ENCODE measurements at places on chromosomes 1 and 21. TPM values are rescaled to one million over a fixed set of nuclear protein-coding genes. Genes with fewer than 3 reads are reported as not detected.

LRRC53 gene
- total RNA-seq = not detected

MSH4 gene
- 0.68 TPM for total RNA-seq

ZFP69 gene
- 3.8 TPM for total RNA-seq

DNA sequence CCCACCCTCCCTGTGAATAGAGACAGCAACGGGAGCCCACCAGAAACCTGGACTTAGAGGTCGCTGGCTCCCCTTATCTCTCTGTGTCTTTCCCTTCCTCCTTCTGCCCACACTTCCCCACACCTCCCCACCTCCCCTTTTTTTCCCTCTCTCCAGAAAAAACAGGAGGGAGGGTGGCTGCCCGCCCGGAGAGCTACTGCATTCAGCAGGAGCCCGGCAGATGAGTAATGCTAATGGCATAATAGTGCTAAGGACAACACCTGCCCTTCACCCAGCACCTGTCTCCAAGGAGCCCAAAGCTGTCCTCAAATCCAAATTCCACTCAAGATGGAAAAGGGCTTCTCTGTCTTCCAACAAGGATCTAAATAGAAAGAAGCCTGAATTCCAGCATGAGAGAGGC lies 11.4 kb upstream of the PRELP start:
- peak overlapping the region; percentile 96 for H3K27ac ChIP-seq
- no peaks in the 10 kb centered on the region for H3K27me3 ChIP-seq
- peak; percentile 76 for DNase-seq
- no peak overlapping the region for H3K4me3 ChIP-seq
- H3K4me1 ChIP-seq = peaks cover 8% of the 10 kb centered on the region

GRCh38 chr1:201489643-201490261 lies 17.2 kb downstream of the CSRP1 start:
- DNase-seq = no peak
- H3K27me3 ChIP-seq = no peaks in the 10 kb centered on the region
- H3K4me3 ChIP-seq = no peak overlapping the region
- no peaks in the 10 kb centered on the region for H3K4me1 ChIP-seq
- peaks cover 20% of the 10 kb centered on the region for H3K36me3 ChIP-seq
- peak overlapping the region; percentile 46 for H3K27ac ChIP-seq

MTMR11 gene
- 42.3 TPM for total RNA-seq

GRCh38 chr1:66273656-66274055 lies 260.3 kb upstream of the SGIP1 start:
- no peak overlapping the region for H3K4me3 ChIP-seq
- no peaks in the 10 kb centered on the region for H3K36me3 ChIP-seq
- H3K27ac ChIP-seq = no peak overlapping the region
- H3K4me1 ChIP-seq = peaks cover 2% of the 10 kb centered on the region
- no peak for DNase-seq
- H3K27me3 ChIP-seq = no peaks in the 10 kb centered on the region

GRCh38 chr21:45088116-45088515 lies 13.7 kb downstream of the ADARB1 start:
- H3K36me3 ChIP-seq = peaks cover 2% of the 10 kb centered on the region
- no peak overlapping the region for H3K27ac ChIP-seq
- H3K27me3 ChIP-seq = no peaks in the 10 kb centered on the region
- DNase-seq = no peak
- peaks cover 7% of the 10 kb centered on the region for H3K4me1 ChIP-seq
- H3K4me3 ChIP-seq = no peak overlapping the region

SYT11 gene
- 49.5 TPM for total RNA-seq

DNA sequence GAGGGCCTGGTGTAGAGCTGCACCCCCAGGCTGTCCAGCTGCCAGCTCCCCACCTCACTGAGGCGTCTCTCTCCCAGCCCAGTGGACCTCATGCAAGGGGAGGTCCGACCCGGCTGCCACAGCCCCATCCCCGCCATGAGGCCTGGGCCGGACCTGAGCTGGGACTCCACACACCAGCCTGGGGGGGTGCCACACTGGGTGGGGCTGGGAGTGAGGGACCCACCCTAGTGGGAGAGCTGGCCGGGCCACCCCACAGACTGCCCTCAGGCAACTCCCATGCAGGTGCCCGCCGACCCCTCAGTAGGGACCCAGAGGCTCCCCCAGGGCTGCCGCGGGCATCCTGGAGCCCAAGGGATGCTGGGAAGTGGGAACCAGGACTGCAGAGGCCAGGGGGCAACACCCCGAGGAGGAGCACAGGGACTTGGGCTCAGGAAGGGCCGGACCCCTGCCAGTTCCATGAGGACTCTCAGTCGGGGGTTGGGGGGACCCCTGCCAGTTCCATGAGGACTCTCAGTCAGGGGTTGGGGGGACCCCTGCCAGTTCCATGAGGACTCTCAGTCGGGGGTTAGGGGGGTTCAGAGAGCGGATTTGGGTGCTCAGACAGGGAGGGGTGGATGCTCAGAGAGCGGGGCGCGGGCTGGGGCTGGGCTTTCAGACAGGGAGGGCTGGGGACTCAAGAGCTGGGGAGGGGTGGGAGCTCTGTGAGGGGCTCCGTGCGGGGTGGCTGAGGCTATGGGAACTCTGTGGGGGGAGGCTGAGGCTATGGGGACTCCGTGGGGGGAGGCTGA lies 1.2 kb upstream of the RNF223 start:
- H3K27ac ChIP-seq = no peak overlapping the region
- no peaks in the 10 kb centered on the region for H3K36me3 ChIP-seq
- peak; percentile 41 for DNase-seq

ZNF670 gene
- total RNA-seq = 4.1 TPM

CHD5 gene
- 2.5 TPM for total RNA-seq

DNA sequence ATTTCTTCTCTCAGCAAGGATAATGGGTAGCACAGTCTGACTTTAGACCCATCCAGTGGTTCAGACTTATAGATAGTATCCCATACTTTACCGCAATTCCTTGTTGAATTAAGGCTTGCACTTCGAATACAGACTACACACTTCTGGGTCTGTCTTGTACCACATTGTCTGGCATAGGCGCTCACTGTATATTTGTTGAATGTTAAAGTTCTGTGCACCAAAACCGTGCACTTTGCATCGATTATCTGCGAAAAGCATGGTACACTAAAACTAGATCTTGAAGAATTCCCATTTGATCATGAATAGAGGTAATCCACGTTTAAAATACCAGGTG lies 556 bp upstream of the RYR2 start:
- H3K27me3 ChIP-seq = no peaks in the 10 kb centered on the region
- H3K4me3 ChIP-seq = peak overlapping the region; percentile 51
- no peak for DNase-seq
- no peaks in the 10 kb centered on the region for H3K36me3 ChIP-seq
- H3K27ac ChIP-seq = no peak overlapping the region

GRCh38 chr1:151143057-151143435 lies 3.4 kb downstream of the SEMA6C start:
- H3K36me3 ChIP-seq = no peaks in the 10 kb centered on the region
- no peaks in the 10 kb centered on the region for H3K27me3 ChIP-seq
- H3K27ac ChIP-seq = no peak overlapping the region

DNA sequence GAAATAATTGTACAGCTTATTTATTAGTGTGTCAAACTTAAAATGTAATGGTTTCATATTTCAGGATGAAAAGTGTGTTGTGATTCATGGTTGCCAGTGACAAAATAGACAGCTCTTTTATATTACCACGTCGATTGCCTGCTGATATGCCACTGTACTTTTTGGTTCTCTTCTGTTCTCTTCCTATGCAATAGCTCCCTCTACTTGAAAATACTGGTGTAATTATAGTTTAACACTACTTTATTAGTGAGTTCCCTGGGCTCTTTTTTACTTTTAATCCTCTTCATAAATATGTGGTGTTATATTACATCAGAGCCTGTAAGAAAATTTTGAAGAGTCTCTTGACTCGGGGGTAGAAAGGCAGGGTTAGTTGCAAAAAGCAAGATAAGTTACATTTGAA lies 111.3 kb downstream of the PATJ start:
- DNase-seq = no peak
- H3K27ac ChIP-seq = no peak overlapping the region
- H3K4me1 ChIP-seq = no peaks in the 10 kb centered on the region
- no peaks in the 10 kb centered on the region for H3K27me3 ChIP-seq
- no peak overlapping the region for H3K4me3 ChIP-seq

DNA sequence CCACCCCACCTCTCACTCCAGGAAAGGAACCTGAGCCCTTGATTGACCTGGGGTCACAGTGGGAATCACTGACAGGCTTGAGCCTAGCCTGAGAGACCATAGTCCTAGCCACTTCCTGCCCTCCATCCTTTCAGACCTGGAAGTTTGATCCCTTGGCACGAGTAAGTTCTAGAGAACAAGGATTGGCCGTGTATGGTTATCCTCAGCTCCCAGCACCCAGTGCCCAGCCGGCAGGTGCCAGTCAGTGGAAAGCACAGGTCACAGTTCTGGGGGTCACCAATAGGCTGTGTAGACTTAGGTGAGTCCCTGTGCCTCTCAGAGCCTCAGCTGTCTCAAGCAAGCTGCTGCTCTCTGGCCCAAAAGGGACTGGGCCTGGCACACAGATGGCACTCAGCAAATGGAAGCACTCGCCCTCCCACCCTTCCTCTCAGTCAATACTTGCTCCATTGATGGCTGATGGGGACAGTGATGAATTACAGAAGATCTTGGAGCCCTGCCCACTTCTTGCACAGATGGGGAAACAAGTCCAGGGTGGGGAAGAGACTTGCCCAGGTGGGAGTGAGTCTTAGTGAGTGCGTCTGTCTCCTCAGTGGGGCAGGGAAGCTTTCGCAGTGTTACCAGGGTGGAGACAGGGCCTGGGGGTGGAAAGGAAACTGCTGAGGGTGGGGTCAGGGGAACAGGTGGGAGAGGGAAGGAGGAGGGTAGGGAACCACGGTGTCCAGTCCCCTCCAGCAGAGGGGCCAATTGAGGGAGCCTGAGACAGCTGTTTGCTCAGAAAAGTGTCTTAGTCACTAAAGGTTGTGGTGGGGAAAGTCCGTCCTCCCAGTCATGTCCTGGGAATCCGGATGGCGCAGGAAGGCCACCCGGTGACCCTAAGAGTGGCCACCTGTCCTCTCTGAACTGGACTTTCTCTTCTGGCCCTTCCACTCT lies 2.6 kb upstream of the KCNQ4 start:
- no peak overlapping the region for H3K4me3 ChIP-seq
- H3K36me3 ChIP-seq = no peaks in the 10 kb centered on the region
- DNase-seq = peak; percentile 45
- no peaks in the 10 kb centered on the region for H3K4me1 ChIP-seq

TACSTD2 gene
- total RNA-seq = 4.8 TPM

DNA sequence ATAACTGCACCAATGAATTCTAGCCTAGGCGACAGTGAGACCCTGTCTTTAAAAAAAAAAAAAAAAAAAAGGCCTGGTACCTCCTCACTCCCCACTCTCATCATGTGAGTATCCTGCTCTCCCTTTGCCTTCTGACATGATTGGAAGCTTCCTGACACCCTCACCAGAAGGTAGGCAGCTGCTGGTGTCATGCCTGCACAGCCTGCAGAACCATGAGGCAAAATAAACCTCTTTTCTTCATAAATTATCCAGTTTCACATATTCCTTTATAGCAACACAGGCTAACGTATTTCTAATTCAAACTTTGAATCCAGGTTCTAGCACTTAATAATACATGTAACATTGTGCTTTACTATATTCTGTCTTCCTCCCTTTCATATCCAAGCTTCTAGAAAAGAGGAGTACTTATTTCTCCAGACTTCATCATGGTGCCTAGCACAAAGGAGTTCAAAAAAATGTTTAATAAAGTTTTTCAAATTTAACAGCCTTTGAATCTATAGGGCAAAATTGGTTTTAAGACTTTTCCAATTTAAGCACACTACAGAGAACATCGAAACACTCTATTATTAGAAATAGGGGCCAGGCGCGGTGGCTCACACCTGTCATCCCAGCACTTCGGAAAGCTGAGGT lies 5.6 kb downstream of the AHCTF1 start:
- no peaks in the 10 kb centered on the region for H3K36me3 ChIP-seq
- no peak for DNase-seq
- no peaks in the 10 kb centered on the region for H3K4me1 ChIP-seq
- no peaks in the 10 kb centered on the region for H3K27me3 ChIP-seq
- no peak overlapping the region for H3K27ac ChIP-seq
- H3K4me3 ChIP-seq = no peak overlapping the region

AMY1A gene
- not detected for total RNA-seq

DNA sequence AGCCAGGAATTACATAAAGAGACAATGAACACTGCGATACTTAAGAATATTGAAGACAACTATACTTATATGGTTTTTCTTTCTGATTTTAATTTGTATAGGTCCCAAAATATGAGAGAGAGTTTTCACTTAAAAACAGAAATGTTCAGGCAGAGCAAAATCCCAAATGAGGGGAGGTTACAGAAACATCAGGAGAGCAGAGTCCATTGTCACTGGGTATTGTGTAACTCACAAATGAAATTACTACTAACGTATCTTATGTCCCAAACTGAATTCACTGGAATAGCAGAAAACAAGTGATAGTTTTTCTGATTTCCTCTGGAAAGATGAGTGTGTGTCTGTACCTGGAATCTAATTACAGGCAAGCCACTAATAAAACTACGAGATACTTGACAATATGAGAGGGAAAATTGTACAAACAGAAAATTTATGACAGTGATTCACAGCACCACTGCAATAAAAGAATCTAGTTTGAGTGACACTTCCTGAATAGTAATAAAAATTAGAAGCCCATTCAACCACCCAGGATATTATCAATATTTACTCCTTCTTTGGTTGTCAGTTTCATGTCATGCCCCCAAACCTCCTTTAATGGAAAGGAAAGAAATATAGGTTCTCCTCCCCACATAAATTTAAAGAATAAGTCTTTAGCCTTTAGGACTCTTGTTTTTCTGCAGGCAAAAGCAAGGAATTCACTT lies 522.6 kb downstream of the ADGRL2 start:
- no peak overlapping the region for H3K27ac ChIP-seq
- H3K36me3 ChIP-seq = no peaks in the 10 kb centered on the region
- DNase-seq = no peak
- H3K4me1 ChIP-seq = peaks cover 2% of the 10 kb centered on the region

DNA sequence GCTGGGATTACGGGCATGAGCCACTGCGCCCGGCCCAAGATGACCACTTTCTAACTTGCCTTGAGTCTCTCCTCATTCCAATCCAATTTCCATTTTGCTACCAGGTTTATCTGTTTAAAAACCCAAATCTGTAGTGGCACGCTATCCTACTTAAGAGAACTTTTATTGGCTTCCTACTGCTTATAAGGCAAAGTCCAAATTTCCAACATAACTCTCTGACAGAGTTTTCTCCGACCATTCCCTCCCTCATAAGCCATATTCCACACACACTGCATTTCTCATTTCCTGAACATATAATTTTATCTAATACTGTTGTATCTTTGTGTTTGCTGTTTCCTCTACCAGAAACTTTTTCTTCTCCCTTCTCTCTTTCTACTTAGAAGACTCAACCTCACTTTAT lies 15.3 kb downstream of the SF3A3 start:
- H3K27ac ChIP-seq = no peak overlapping the region
- no peaks in the 10 kb centered on the region for H3K4me1 ChIP-seq
- DNase-seq = no peak

IGFN1 gene
- total RNA-seq = 0.12 TPM

DNA sequence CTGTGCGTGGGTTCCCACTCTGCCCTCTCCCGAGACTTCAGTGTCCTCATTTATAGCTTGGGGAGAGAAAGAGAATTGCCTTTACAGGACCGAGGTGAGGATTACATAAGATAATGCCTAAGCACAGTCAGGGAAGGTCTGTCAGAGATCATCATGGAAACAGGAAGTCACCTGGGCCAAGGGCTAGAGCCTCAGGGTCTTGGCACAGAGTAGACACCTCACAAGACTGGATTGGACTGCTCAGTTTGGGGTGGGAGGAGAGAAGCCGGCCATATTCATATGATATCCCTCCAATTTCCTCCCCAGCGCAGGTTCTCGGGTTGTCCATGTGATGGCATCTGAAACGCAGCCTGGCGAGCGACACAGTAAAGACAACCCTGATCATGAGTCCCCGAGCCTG lies 3.8 kb downstream of the CNR2 start:
- no peak for DNase-seq
- H3K27me3 ChIP-seq = no peaks in the 10 kb centered on the region
- H3K4me3 ChIP-seq = no peak overlapping the region
- no peaks in the 10 kb centered on the region for H3K4me1 ChIP-seq

CD53 gene
- total RNA-seq = 50.7 TPM

All from aorta (tissue), 5 donors.